ENCODE measurements at places on chromosomes 16 and 17.

- no peak for DNase-seq
Measured at GRCh38 chr16:67213197-67214019, 13.5 kb upstream of the TMEM208 start.

DNA sequence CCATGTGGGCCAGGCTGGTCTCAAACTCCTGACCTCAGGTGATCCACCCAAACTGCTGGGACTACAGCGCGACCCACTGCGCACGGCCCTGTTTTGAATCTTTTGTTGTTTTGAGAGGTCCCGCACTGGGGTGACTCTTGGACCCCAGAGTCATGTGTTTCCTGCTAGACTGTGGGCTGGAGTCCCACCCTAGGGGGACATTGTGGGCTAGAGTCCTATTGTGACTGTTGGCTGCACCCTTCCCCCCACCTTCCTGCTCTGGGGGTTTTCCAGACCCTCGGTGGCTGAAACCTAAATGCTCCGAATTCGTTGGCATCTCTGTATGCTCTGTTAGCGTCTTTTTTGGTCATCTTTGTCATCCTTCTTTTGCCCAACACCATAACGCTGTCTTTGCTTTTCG, 16.0 kb downstream of the NUPR1 start:
- no peak for DNase-seq

GRCh38 chr17:3335876-3336275, 37.7 kb upstream of the OR3A1 start:
- DNase-seq = no peak

DNA sequence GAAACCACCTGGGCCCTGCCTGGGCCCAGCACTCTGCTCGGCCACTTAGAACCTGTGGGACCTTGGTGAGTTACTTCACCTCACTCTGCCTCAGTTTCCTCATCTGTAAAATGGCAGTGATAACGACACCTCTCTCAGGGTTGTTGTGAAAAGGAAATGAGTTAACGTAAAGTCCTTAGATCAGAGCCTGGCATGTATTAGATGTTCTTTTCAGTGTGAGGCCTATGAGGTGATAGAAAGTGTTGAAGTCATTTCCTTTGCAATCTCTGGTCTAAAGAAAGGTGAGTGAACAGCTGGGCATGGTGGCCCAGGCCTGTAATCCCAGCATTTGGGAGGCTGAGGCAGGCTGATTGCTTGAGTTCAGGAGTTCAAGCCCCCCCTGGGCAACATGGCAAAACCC, 51.7 kb upstream of the LGALS9 start:
- no peak for DNase-seq

- no peak for DNase-seq
Measured at GRCh38 chr17:45848868-45849535, 4.3 kb downstream of the SPPL2C start.

GRCh38 chr17:34670618-34671017, 91.2 kb downstream of the TMEM132E start:
- no peak for DNase-seq

- DNase-seq = no peak
Measured at GRCh38 chr16:85613604-85614337, 649 bp downstream of the GSE1 start.

DNA sequence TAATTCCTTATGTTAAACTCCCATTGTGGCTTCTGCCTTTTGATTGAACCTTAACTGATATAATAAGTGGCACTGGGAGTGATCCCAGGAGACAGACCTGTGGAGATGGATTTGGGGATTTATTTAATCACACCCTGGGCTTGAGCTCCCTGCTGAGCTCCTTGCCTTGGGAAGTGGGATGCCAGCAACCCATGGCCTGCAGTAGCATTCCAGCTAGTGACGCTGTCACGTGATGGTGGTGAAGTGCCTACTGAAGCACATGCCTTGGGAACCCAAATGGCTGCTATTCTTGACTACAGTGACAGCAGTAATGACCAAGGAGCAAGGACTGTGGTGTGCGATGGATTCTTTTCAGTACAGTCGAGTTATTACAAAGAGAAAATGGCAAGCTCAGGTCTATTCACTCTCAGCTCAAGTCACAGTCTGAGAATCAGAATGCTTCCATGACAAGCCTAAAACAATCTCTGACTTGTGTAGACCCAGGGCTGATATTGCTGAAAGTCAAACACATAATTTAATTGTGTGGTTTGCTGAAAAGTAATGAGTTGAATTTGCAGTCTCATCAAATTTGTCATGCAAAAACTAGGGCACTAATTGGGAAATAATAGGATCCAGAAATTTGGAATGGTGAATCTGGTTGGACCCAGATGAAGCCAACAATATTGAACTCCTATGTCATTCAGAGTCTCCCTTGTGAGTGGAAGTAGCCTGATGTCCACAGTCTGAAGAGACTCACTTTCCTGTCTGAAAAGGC, 47.1 kb downstream of the BCL7C start:
- no peak for DNase-seq

Measured in stimulated activated CD8-positive, alpha-beta memory T cell treated with anti-CD3 and anti-CD28 coated beads, Interleukin-4, amount 100 ng/mL, for 1 hour (primary cell).